Right renal cortex interstitium (tissue), 3 donors: ENCODE measurements at places on chromosomes 5 and 9.

GRCh38 chr5:88679638-88680037 lies 203.3 kb downstream of the MEF2C start:
- no peak for DNase-seq

DNA sequence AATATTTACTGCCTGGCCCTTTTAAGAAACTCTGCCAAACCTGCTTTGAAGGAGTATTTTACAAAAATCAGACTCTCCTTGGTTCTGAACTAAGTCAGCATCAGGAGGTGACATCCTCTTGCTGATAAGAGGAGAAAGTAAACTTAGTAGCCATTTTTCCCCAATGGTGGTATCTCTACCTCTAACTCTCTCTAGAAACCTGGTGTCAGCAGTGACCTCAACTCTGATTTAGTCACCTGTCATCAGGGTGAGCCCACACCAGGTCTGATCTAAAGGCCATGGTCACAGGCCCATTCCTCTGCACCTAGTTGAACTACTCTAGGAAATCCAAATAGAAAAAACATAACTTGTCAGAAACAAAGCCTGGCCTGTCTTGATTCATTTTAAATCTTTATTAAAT lies 4.2 kb downstream of the CARNMT1 start:
- DNase-seq: no peak

DNA sequence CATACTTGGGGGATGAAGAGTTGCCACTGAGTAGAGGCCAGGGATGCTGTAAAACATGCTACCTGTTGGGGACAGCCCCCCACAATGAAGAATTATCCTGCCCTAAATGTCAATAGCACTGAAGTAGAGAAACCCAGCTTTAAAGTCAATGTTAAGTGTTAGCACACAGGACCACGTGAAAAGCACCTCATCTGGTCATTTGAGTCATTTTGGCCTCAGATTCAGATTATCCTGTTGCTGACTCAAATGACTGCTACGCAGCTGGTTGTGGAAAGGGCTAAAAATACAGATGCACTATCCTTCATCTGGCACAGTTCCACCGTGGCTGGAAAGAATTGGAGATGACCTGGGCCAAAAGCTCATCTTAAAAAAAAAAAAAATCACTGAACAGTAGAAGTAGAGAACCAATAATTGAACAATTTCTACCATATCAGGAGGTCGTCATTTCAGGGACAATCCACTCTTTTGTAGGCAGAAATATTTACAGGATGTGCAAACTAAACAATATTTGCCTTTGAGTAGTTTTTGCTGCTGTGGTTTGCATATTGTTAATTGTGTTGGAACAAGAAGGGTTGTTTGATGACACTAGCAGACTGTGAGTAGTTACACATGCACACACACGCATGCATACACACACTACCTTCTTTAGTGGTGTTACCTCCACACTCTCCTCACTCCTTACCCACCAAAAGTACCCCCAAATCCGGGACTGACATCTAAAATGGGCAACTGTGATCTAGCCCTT lies 195.3 kb upstream of the KLF9 start:
- DNase-seq: no peak

GRCh38 chr9:83628540-83628939 lies 5.6 kb downstream of the IDNK start:
- DNase-seq: no peak

GRCh38 chr5:21834863-21835262 lies 1018.3 kb downstream of the CDH12 start:
- DNase-seq: no peak

GRCh38 chr9:20464242-20464641 lies 158.1 kb downstream of the MLLT3 start:
- no peak for DNase-seq

DNA sequence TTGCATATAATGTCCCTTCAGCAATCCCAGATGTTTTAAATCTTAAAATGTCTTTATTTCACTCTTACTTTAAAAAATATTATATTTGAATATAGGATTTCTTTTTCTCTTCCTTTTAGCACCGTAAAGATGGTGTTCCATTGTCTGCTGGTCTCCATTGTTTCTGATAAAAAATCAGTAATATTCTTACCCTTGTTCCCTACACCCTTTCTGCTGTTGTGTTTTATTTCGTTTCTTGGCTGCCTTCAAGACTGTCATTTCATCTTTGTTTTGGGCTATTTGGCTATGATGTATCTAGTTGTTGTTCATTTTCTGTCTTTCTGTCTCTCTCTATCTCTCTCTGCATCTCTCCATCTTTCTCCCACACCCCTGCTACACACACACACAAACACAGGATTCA lies 197.9 kb downstream of the IRX2 start:
- DNase-seq: no peak

DNA sequence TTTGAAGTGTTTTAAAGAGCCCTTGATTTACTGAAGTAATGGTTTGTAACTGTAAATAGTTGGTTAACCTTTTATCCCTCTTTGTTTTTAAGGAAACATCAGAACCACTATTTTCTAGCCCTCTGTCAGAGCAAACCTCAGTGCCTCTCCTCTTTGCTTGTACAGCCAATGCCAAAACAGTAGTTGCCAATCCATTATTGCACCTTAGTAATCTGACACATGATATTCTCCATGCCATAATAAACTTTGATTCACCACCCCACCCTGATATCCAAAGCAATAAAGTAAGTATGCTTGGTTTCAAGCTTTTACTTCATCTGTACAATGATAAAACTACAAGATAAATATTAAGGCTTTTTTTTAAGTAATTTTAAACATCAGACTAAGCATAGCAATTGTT lies 100.8 kb downstream of the DMXL1 start:
- DNase-seq: no peak

- no peak for DNase-seq
These were observed 51.0 kb upstream of the DHFR start for GRCh38 chr5:80705801-80706200.

GRCh38 chr9:32565967-32566366 lies 7.0 kb downstream of the NDUFB6 start:
- no peak for DNase-seq

DNA sequence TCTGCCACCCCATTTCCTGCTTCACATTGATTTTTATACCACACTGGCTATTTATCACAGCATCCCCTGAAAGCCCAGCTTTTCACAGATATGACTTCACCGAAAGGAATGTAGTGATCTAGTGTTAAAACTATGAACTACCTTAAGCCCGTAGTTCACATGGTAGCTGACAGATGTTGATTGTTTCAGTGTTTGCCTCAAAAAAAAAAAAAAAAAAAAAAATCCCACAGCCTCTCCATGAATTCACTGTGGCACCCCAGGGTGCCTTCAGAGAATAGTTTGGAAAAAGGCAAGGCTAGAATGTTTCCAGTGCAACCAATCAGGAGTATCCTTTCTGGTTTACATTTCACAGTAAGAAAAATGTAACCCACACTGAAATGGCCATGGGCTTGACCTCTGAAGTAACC lies 37.1 kb downstream of the GLIS3 start:
- no peak for DNase-seq

DNA sequence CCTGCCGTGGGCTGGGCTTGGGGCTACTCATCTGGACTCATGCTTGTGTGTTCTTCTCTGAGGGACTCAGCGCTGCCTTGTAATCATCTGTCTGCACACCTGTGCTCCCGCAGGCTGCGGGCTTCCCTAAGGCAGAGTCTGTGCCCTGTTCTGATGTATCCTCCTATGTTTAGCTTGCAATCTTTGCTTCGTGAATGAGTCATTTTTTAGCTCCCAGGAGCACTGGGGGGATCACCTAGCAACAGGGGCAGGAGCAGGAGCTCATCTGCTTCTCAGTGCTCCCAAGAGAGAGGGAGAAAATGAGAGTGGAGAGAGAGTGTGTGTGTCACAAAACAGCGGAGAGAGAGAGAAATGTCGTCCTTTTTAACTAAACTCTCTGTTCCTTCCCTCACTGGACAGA lies 202.4 kb upstream of the ZNF618 start:
- DNase-seq: no peak

DNA sequence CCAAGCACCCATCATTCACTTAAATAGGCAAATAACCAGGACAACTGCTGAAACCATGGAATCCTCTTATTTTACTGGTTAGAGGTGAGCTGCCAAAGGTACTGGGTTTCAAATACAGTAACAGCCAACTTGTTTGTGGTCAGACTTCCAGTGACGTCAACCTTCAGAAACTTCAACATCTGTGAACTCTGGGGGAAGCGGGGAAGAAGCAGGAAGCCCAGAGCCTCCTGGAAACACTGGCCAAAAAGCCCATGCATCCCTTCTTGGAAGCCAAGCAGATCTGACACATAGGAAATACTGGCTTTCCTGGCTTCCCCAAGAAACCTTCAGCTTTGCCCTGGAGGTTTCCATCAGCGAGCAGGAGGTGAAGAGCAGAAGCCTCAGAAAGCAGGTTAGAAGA lies 4.9 kb upstream of the FRRS1L start:
- DNase-seq: no peak

DNA sequence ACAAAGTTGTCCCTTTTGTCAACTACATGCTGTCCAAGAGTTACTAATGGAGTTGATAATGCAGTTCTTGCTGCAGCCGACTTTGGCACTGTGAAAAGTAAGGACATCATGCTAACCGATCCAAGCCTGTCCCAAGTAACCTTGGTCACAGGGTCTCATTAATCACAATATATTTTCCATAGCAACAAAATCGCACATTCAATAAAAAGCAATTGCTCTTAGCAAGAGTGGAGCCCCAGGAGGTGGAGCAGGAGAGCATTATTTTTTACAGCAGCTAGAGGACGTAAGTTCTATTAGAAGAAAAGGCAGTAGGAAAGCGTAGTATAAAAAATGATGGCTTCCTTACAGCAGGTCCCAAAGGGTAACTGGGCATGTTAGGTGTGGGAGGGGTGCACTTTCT lies 570.3 kb downstream of the EBF1 start:
- DNase-seq: no peak

DNA sequence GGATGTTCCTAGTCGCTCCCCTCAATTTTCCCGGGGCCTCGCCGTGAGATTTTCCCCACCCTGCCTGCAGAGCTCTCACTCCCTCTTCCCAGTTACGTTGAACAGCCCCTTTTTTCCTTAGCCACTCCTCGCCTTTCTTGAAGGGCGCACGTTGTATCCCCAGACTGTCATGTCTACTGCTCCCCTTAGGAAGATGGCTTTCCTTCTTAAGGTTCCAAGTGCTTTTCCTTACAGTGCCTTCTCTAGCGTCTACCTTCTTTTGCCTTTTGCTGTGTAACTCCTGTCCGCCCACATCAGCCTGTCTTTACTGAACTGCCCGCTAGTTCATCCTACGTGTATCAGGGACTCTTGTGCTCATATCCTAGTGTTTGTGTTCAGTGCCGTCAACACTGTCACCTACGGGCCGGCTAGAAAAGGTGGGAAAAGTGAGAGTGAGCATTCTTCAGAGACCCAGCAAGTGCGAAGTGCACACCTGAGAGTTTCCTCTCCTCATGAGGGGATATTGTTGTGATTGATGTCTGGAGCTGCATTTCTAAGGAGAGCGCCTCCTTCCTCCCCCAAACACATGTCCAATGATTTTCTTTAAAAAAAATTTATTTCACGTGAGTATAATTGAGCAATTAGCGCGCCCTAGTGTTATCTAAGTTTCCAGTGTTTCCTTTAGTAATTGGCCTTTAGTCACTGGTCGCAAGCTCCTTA lies 764 bp downstream of the CAMLG start:
- DNase-seq: peak; percentile 31

GRCh38 chr5:28117691-28118090 lies 1079.3 kb upstream of the CDH9 start:
- DNase-seq: no peak

DNA sequence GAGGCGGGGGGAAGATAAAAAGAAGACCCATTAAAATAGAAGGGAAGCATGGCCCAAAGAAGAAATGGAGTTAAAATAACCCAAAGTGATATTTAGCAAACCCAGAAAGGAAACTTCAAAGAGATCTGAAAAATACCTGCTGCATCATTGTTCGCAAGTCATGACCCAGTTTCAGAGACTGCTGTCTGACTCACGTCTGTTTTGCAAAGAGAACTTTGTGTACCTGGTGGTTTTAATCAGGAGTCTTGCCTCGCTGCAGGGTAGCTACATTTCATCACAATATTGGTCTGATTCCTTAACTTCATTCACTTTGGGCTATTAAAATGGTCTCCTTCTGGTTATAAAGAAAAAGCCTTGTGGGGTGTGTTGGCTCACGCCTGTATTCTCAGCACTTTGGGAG lies 461.1 kb upstream of the DAP start:
- no peak for DNase-seq

GRCh38 chr5:171673328-171673727 lies 112.3 kb upstream of the SMIM23 start:
- no peak for DNase-seq

DNA sequence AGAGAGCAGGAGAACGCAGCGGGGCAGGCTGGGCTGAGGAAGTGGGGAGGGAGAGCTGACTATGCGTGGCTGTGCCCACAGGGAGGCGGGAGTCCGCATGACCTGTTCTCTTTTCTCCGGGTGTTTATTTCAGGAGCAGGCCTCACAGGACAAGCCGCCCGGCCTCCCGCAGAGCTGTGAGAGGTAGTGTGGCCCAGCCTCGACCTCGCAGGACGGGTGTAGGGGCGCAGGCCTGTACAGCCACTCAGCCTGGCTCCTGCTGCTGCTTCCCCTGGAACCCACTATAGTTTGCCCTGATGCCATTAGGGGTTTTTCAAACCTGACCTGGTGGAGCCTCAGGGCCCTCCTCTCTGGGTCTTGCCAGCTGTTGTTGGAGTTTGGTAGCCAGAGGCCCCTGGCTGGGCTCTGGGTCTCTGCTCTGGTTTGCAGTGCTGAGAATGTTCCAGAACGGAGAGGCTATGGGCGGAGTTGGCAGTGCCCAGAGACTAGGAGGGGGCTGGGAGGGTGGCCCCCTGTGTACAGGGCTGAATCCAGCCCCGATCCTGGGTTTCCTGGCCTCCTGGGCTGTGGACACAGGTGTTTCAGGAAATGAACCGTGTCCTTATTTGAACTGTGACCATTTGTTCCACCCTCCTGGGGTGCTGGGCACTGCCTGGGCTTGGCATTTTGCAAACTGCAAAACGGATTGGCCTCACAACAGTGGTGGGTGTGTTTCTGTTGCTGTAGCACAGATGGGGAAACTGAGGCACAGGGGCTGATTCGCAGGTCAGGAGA lies 78.8 kb downstream of the WNK2 start:
- no peak for DNase-seq
